ENCODE measurements at places on chromosomes 3 and 15.

GRCh38 chr3:183227586-183227985 lies 25.5 kb upstream of the B3GNT5 start:
- no peak for DNase-seq

DNA sequence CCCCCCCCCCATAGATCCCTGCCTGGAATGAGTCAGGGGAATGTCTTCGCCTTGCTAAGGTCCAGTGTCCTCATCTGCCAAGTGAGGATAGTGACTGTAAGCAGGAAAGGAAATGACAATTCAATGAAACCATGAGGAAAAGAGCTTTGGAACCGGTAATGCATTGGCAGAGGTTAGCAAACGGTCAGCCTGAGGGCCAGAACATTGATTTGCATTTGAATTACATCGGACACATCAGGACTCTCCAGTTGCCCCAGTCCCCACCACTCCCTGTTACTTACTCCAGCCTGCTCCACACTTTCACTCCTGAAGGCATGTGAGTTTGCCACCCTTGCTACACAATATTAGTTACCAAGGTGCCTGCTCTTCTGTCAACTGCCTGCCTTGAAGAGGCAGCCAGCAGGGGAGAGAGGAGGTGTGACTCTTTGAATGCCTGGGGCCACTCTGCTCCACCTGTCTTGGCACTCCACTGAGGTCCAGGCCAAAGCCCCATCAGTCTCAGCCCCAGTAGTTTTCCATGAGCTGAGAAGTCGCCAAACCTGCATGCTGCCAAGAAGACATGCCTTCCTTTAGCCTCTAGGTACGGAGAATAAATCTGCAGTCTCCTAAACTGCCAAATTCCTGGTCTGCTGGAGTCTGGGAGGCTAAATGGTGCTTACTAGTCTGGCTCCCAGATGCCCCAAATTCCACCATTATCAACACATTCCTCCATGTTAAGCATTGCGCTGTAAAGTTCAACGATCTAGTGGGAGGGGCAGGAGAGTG lies 191.7 kb upstream of the TLE3 start:
- DNase-seq = peak; percentile 55

- no peak for DNase-seq
Observed at GRCh38 chr3:96619475-96619874, 194.9 kb upstream of the EPHA6 start.

GRCh38 chr3:130465521-130465920 lies 51.5 kb upstream of the COL6A6 start:
- no peak for DNase-seq

- no peak for DNase-seq
Observed at GRCh38 chr15:32746116-32746857, 28.5 kb downstream of the GREM1 start.

DNA sequence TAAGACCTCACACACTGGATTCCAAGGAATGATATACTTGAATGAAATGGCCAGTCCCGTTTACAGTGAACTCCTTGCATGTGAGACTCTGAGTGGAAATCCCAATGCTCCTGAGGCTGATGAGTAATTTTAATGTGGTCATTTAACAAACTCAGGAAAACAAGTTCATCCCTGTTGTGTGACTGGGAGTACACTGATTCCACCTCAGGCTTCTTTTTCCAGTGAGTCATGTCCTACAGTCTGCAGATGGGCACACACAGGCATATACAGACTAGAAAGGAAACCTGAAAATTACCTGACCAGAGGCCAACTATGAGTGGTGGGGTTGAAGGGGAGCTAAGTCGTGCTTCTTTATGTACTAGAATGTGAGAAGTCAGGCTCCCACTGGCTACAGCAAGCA lies 5.8 kb downstream of the SQOR start:
- DNase-seq = peak; percentile 94

- DNase-seq = peak; percentile 78
Observed at GRCh38 chr15:50353251-50353974, 1.6 kb downstream of the GABPB1 start.
